ENCODE measurements at places on chromosomes 11 and 22.

DNA sequence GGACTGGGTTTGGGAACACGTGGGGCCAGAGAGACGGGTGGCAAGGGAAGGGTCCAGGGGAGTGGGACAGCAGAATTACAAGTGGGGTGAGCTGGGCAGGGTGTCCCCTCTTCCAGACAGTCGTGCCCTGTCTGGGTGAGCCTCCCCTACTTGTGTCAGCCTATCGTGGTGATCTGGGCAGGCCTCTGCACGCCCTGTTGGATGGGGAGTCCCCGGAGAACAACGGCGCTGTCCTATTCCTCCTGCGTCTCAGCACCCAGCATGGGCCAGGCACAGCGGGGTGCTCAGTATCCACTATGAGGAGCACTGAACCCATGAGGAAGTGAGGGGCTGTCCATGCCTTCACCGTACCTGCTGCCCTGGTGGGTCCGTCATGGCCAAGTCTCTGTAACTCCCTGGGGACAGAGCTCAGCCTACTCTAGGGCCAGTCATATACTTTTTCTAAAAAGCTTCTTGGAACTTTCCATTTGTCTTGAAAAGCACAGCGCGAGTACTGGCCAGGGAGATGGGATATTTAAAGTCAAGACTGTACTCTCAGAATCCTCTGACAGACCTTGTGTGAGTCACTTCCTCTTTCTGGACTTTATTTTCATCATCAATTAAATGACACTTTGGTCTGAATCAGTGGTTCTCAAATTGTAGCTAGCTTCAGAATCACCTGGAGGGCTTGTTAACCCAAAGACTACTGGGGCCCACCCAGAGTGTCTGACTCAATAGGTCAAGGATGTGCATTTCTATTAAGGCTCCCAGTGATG, 81.7 kb upstream of the NECTIN1 start:
- no peak for DNase-seq

DNA sequence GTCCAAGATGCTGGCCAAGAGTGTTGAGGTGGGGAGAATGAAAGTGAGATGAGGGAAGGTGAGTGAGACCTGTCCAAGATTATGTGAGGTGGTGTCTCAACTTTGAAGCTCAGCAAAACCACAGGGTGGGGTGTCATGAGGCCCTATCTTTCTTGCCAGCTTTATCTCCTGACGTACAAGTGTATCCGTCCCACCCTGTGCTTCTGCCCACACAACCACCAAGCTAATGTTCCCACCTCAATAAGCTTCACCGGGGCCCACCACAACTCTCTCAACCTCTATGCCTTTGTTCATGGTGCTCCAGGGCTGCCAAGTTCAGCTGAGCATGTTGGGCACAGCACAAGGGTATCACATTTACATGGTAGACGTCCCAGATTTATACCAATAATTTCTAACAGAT, 7.1 kb upstream of the TPST2 start:
- DNase-seq = no peak

- no peak for DNase-seq
Observed at GRCh38 chr22:28892175-28892731, 8.9 kb downstream of the ZNRF3 start.

DNA sequence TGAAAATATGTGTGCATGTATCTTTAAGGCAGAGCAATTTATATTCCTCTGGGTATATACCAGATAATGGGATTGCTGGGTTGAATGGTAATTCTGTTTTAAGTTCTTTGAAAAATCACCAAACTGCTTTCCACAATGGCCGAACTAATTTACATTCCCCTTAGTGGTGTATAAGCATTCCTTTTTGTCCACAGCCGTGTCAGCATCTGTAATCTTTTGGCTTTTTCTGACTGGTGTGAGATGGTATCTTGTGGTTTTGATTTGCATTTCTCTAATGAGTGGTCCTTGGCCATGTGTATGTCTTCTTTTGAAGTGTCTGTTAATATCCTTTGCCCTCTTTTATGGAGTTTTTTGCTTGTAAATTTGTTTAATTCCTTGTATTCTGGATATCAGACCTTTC, 24.3 kb downstream of the CCDC15 start:
- DNase-seq = no peak

DNA sequence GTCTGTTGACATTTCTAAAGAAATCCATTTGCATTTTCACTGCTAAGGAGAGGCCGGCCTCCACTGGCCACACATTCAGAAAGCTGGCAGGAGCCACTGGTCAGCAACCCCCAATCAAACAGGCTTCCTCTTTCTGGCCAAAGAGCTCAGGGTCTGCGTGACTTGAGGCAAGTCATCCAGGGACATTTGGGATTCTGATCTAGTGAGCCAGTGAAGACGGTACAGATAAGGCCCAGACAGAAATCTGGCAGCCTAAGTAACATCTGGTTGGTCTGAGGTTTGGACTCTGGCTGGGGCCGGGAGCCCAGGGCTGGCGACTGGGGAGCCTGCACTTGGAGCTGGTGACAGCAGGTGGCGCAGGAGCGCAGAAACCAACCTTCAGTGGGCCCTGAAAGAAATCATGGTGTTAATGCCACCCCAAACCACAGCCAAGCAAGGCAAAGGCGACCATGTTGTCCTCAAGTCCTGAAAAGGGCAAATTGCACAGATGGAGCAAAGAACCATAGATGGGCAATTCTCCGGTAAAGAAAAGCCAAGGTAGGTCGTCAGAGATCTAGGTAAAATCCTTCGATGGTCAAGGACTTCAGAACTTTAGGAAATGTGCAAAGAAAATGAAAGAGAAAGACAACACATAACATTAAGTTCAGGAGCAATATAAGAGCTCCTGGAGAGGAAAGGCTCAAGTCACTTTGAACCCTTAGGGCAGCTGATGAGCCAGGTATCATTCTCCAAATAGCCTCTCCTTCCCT, 99.4 kb upstream of the BLID start:
- peak; percentile 61 for DNase-seq

DNA sequence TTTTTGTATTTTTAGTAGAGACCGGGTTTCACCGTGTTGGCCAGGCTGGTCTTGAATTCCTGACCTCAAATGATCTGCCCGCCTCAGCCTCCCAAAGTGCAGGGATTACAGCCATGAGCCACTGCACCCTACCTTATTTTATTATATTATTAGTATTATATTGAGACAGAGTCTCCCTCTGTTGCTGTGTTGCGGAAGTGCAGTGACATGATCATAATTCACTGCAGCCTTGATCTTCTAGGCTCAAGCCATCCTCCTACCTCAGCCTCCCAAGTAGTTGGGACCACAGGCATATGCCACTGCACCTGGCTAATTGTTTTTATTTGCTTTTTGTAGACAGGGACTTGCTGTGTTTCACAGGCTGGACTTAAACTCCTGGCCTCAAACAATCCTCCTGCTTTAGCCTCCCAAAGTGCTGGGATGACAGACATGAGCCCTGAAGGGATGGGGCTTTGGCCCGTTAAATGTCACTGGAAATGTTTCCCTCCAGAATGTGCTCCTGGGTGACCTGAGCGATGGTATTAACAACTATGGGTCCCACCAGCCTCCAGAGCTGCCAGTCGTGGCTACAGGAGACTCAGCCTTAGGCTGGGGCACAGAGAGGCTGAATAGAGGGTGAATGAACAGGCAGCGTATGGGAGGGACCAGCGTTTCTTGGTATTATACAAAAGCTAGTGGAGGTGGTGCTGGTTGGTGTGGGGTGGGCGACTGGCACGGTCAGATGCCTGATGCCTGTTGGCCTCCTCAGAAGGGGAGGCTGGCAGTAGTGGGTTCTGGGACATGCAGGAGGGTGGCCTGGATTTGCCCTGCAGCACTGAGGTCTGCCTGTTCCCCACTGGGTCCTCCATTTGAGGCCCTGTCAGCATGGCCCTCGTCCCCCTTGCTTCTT, 7.3 kb downstream of the TANGO2 start:
- DNase-seq = no peak

DNA sequence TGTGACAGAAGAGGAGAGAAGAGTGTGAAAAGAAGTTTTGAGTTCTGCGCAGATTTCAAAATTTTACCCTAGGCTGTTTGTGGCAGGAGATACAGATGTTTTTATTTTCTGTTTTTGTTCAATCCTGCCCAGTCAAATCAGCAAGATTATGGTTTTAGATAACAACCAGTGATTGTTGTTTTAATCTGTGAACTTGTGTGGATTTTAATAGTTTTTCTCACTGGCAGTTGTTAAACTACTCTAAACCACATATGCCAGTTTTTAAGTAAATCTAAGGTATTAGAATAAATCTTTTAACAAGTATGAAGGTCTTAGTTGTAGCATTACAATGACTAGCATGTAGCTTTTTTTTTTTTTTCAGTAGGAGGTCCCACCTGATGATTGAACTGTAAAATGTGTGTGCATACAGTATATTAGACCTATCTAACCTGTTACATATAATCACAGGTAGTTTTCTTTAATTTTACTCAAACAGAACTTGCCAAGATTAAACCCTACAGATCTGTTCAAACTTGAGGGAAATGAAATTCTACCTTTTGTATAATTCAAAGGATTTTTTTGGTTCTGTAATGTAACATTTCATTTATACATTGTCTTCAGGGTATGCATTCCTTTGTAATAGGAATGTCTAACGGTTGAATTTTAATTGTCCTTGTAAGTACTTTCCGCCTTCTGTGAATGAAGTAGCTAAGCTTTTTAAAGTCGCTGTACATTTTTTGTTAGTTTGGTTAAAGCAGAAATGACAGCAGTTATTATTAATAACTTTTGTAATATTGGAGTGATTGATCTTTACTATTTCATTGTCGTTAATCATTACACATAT, 13.3 kb downstream of the ATXN10 start:
- no peak for DNase-seq

GRCh38 chr11:120501976-120502755, 9.4 kb upstream of the GRIK4 start:
- no peak for DNase-seq

DNA sequence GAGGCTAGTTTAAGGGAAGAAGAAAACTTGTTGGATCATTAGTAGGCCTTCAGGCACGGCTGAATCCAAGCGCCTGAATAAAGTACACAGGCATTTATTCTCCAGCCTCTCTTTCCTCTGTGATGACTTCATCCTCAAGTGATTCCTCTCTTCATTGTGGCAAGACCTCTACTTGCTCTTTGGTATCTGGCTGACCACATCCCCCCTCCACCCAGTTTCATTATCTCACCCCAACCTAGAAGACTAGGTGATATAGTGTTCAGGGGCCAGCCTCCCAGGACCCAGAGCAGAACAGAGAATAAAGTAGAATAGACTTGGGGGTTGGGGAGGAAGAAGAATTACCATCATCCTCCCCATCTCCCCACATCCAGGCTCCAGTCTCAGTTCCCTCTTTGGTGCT, 189.3 kb downstream of the MIAT start:
- DNase-seq = no peak

- DNase-seq = no peak
Observed at GRCh38 chr11:11605821-11606450, 15.9 kb downstream of the GALNT18 start.
